Large intestine (tissue), 12 donors: ENCODE measurements at places on chromosomes 3 and 15. TPM values are rescaled to one million over a fixed set of nuclear protein-coding genes. Genes with fewer than 3 reads are reported as not detected.

DNA sequence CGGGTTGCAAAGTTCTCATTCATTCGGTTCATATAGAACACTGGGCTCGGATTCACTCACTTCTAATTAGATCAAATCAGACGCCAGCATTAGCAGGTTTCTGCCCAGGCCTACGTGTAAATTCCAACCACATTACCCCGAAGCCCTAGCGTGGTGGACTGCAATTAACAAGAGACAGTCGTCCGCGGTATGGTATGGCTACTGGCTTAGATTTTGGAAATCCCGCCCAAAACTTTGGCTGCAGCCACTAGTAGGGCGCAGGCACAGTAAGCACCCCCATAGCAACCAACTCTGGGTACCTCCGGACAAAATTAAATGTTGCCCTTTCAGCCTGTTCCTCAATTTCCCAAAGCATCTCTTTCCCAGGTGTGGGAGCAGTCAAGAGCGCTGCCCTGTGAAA is 771 bp downstream of the RARRES1 start:
- DNase-seq = no peak

DNA sequence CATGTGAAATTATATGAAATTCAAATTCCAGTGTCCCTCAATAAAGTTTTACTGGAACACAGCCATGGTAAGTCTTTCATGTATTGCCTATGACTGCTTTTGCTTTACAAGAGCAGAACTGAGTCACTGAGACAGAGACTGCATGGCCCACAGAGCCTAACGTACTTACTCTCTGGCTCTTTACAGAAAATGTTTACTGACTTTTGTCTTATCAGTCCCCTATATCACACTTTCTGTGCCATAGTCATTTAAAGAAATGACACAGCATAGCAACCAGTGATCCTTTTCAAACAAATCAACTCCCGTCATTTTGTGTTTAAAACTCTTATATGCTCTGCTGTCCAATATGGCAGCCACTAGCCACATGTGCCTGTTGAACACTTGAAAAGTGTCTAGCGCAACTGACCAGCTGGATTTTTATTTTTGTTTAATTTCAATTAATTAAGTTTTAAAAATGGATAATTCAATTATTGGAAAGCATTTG is 129.7 kb upstream of the CDIN1 start:
- no peak for DNase-seq

DNA sequence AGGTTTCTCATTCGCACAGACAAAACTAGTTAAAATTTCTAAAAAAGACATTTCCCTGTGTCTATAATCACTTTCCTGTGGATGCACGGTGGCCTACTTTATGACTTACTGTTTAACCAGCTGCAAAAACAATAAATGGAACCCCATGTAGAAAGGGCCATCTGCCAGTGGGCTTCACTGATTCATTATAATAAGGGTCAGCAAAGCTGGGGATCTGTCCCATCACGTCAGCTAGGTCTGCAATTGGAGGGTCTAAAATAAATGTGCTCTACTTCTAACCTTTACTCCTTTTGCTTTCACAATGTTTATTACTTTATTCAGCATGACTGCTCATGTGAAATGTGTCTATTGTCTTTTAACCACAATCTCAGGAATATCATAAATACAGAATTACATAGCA is 43.1 kb upstream of the NMD3 start:
- DNase-seq = no peak

DNA sequence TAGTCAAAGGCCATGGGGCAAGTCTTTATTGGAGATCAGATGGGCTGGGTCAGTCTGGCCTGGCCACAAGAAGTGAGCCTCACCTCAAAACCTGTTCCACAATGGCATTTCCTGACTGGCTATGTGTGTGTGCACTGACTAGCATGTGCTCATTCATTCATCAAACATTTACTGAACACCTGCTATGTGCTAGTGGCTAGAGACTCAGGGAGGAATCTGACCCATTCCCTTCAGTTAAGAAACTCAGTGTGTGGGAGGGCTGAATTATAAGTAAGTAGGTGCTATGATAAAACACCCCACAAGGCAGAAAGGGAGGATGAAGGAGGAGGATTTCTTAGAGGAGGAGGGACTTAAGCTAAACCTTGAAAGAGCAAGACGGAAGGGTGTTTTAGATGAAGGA is 5.4 kb upstream of the CGNL1 start:
- no peak for DNase-seq

GRCh38 chr3:45365060-45365459 is 23.3 kb upstream of the LARS2 start:
- DNase-seq = no peak

- DNase-seq = no peak
These were observed 248.4 kb downstream of the CPNE4 start for GRCh38 chr3:131786386-131786785.

GRCh38 chr15:36644191-36644896 is 64.9 kb downstream of the CDIN1 start:
- no peak for DNase-seq

- no peak for DNase-seq
These were observed 30.9 kb downstream of the UBE2E1 start for GRCh38 chr3:23836536-23837230.

GRCh38 chr15:36671017-36671416 is 91.6 kb downstream of the CDIN1 start:
- DNase-seq = no peak

- DNase-seq = peak; percentile 25
These were observed 616.3 kb upstream of the BCHE start for GRCh38 chr3:166453478-166453877.

GRCh38 chr3:49845694-49846093 is 10.7 kb downstream of the TRAIP start:
- peak; percentile 42 for DNase-seq

DNA sequence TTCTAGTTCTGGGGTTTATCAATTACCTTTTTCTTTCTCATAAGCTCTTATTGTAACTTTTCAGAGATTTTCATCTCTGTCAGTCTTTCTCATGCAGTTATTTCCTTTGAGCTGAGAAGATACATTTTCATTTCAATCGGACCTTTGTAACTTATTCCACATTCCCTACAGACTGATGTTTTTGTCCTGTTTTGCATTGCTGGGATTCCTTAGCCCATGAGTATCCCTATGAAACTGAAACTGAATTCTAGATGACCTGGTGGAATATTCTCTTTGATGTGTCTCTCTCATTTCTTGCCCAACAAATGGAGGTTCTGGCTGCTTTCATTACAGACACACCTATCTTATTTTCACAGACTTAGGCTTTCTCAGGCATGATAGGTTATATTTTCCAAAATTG is 10.5 kb upstream of the EPHA6 start:
- no peak for DNase-seq

DNA sequence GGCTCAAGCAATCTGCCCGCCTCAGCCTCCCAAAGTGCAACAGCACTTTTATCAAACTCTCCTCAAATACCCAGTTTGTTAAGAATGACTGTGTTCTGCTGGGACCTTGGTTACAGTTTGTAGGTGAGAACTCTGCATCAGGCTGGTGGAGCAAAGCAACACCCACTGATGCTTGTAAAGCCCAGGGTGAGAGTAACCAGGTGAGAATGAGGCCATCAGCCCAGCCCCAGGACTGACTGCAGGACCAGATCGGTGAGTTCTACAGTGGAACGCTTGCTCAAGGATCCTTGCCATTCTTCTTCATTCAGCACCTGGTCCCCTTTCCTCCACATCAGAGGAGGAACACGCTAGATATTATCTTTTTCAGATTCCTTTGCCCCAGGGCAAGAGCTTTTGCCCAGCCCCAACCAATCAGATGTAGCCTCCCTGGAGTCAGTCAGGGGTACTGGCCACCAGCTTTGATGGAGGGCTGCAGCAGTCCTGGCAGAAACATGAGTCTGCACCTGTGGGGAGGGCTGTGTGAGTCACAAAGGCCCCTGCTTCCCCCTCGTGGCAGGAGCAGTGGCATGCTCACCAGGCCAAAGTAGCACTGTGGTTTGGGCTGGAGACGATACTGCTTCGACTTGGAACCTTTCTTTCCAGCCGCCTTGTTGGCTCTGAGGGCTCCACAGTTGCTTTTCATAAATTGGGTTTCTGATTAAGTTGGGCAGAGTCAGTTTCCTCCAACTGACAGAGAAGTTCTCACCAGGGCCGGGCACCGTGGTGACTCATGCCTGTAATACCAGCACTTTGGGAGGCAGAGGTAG is 3.5 kb upstream of the SHISA5 start:
- peak; percentile 60 for DNase-seq

GRCh38 chr15:49843725-49844124 is 222.9 kb downstream of the DTWD1 start:
- no peak for DNase-seq

DNA sequence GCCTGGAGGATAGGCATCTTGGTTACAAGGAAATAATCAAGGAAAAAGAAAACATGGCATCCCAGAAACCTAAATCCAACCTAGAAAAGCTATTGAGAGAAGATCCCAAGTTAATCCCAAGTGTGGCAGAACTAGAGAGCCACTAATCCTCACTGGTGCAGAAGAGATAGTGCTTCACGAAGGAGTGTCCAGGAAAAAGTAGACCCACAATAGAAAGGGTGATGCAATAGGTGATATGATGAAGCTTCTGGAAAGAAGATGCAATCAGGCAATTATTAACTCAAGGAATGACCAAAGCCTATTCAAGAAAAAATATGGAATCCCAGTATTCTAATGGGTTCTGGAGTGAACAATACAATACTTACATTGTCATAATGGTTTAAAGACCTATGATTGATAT is 95.2 kb downstream of the AQP9 start:
- DNase-seq = no peak

DNA sequence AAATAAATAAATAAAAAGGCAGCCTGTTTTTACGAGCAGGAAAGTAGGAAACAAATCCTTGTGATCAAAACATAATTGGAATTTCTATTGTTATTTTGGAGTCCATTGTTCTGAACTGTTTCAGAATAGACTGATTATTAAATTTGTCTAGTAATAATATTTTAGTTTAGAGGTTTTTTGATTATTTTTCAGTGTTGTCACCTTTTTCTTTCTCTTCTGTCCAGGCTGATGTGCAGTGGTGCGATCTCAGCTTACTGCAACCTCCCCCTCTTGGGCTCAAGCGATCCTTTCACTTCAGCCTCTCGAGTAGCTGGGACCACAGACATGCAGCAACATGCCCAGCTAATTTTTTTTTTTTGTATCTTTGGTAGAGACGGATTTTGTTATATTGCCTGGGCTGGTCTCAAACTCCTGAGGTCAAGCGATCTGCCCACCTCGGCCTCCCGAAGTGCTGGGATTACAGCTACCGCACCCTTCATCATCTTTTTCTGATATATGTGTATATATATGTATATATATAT is 38.0 kb downstream of the KAT2B start:
- DNase-seq = no peak

GRCh38 chr3:156655819-156656550 is 18.4 kb upstream of the TIPARP start:
- no peak for DNase-seq

DNA sequence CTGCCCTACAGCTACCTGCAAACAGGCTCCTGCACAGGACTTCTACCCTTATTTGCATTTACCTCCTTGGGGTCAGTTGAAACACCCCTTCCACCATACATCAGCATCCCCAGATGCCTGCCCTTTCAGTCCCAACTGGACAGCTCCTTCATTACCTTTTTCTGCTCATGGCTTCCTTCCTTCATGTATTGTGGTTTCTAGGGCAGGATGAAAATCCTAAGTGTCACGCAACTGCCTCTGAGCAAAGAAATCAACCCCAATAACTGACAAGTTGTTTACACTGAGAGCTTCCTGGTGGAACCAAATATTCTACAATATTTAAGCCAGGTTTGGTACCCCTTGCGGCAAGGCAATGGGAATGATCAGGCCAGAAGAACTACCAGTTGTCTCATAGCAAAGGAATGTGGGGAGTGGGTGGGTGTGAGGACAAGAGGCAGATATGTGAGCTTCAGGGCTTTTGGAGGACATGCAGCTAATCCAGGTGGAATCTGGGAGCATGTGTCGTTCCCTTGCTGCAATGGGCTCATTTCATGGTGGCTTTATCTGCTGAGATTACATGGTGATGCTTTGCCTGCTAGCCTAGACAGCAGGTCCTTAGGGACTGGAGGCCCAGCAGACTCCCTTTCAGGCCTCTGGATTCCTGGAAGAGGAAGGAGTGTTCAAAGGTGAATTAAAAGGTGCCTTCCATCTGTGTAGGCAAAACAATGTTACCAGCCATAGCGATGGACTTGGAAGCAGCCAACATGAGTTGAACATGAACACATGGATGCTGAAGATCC is 34.9 kb downstream of the PPCDC start:
- no peak for DNase-seq

- DNase-seq = no peak
These were observed 68.4 kb downstream of the CRTC3 start for GRCh38 chr15:90598031-90598577.

DNA sequence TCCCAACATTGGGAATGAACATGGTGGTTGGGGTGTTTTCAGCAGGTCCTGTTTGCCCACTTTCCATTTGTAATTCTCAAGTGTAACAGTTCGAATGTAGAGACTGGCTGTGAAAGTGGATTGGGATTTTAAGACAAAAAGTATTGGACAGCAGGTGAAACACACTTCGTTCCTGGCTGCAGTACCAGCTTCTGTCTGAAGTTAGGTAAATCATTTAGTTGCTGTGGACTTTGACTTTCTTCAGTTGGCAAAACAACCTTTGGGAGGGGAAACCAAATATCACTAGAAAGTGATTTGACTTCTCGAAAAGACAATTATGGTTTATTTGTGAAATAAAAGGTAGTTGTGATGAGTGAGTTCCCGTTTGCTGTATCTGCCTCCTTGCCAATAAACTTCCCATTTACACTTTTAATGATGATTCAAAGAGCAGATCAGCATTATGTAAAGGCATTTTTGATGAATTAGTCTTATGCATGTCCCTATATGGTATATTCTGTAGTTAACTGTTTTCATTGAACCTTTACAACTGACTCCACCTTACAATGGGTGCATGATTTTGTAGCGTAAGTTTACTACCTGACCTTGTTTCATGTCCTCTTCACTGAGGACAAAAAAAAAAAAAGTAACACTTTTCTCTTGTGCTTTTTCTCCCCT is 34.0 kb downstream of the FNDC3B start:
- DNase-seq = no peak

- DNase-seq = no peak
These were observed 38.7 kb upstream of the CSPG5 start for GRCh38 chr3:47617086-47618010.

GRCh38 chr15:78408961-78409360 is 29.1 kb upstream of the IREB2 start:
- no peak for DNase-seq

TMEM212 gene
- not detected for polyA plus RNA-seq

ECE2 gene
- 1.4 TPM for polyA plus RNA-seq

ELL3 gene
- polyA plus RNA-seq = 38.9 TPM

CCDC54 gene
- polyA plus RNA-seq = 0.04 TPM

LRRIQ4 gene
- polyA plus RNA-seq = 0.07 TPM

WNT7A gene
- polyA plus RNA-seq = 0.01 TPM

ACTC1 gene
- 15.3 TPM for polyA plus RNA-seq

PLSCR2 gene
- polyA plus RNA-seq = 0.79 TPM
